ENCODE measurements at places on chromosomes 1 and 21. TPM values are rescaled to one million over a fixed set of nuclear protein-coding genes. Genes with fewer than 3 reads are reported as not detected.

DNA sequence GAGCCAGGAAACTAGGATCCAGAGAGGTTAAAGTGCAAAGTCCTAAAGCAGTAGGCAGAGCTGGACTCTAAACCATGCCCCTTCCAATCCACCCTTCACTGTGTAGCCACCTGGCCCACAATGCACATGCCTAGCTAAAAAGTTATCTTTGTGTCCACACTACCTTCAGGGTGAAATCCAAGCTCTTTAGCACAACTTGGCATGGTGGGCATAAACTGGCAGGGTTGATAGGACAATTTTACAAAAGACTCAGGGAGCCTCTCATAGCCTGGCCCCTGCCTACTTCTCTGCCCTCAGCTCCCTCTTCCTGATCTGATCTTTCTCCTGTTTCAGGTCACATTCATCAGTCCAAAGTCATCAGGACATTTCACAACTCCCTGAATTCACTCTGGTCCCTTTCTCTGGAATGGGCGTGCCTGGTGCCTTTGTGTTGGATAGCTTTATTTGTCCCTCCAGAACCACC is 513.9 kb downstream of the OMA1 start:
- no peak overlapping the region for H3K27ac ChIP-seq
- H3K27me3 ChIP-seq: peaks cover 12% of the 10 kb centered on the region
- DNase-seq: no peak
- no peak overlapping the region for H3K4me3 ChIP-seq
- no peaks in the 10 kb centered on the region for H3K4me1 ChIP-seq
- H3K36me3 ChIP-seq: no peaks in the 10 kb centered on the region

DNA sequence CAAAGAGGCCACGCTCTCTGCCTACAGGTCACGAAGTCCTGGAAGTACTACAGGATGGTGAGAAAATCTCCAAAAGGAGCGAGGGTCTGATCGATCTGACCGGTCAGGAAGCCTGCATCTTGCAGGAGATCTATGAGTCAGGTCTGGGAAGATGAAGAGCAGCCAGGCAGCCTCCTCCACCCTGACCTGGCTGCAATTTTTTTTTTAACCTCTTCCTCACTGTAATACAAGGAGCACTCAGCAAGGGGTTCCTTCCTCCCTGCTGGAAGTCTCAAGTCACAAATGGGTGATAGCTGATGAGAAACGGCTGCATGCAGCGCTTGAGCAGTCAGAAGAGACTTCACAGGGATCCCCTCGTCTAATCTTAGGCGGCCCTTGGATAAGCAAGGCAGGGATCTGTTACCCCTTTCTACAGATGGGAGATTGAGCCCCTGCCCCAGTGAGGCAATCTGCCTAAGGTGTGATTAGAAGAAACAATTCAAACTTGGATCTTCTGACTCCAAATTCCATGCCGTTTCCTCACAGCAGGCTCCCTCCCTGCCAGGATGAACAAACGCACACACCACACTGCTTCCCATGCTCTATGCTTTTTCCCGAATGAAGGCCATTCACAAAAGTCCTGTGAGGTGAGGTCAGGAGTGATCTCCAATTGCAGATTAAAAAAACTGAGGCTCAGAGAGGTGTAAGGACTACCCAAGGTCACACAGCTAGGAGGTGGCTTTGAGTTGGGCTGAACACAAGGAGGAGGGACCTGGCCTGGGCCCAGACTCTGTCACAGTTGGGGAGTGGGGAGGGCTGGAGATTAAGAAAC is 48.3 kb downstream of the ECE1 start:
- no peak for DNase-seq
- H3K27me3 ChIP-seq: no peaks in the 10 kb centered on the region
- H3K36me3 ChIP-seq: peaks cover 57% of the 10 kb centered on the region
- H3K27ac ChIP-seq: no peak overlapping the region

GRCh38 chr1:230754796-230755195 is 7.6 kb downstream of the CAPN9 start:
- H3K27me3 ChIP-seq: no peaks in the 10 kb centered on the region
- H3K27ac ChIP-seq: no peak overlapping the region
- no peaks in the 10 kb centered on the region for H3K36me3 ChIP-seq
- H3K4me1 ChIP-seq: peaks cover 5% of the 10 kb centered on the region
- no peak overlapping the region for H3K4me3 ChIP-seq

DNA sequence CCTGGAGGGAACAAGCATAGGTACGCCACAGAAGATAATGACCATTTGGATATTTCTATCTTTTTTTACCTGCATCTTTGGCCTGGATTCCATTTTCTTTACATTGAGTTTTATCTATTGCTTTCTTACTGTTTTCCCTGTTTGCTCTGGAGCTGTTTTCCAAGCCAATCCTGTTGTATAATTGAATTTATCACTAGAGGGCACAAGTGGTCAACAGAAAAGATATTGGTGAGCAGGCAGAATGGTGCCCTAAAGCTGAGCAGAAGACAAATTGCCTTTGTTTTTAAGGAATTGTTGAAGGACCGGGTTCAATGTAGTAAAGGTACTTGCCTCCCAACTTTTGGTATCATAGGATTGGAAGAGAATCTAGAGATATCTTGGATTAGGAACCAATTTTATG is 152.8 kb downstream of the PPP1R12B start:
- H3K4me1 ChIP-seq: no peaks in the 10 kb centered on the region
- no peak overlapping the region for H3K4me3 ChIP-seq
- H3K27me3 ChIP-seq: no peaks in the 10 kb centered on the region
- no peak overlapping the region for H3K27ac ChIP-seq
- DNase-seq: no peak
- peaks cover 10% of the 10 kb centered on the region for H3K36me3 ChIP-seq

RPE65 gene
- not detected for total RNA-seq

All from activated T-helper 2 cell treated with anti-CD3 and anti-CD28 coated beads, Interferon-gamma antibody, Interleukin-2, Interleukin-4, amounts not matched to agents 10 μg/mL and 5 μg/mL and 100 μg/mL, durations not matched to agents 14 hours and 24 hours and 36 hours (primary cell).